A549 treated with AZD2906 at 1 μM for 4 hours (cell line): ENCODE measurements at places on chromosomes 5 and 9. TPM values are rescaled to one million over a fixed set of nuclear protein-coding genes. Genes with fewer than 3 reads are reported as not detected.

PCDHB11 gene
- total RNA-seq = 0.05 to 0.08 TPM (median 0.07 TPM) in 5 replicates

EQTN gene
- 0.16 to 0.20 TPM in 2 of 5 replicates, not detected in the others for total RNA-seq

FAM221B gene
- total RNA-seq = not detected in 5 replicates

ASTN2 gene
- 4.1 to 5.3 TPM (median 4.3 TPM) in 5 replicates for total RNA-seq

ACOT12 gene
- total RNA-seq = 0.10 TPM in 1 of 5 replicates, not detected in the others
